ENCODE measurements at places on chromosomes 3 and 15.
A peak's percentile ranks its signal among the peaks of the same experiment; 100 is the strongest.

GRCh38 chr15:48089702-48090101 is 31.1 kb upstream of the SLC24A5 start:
- DNase-seq, result no peak

GRCh38 chr3:1404270-1404962 is 311.6 kb downstream of the CNTN6 start:
- no peak for DNase-seq

- DNase-seq, result no peak
These were observed 126.1 kb downstream of the TUSC7 start for GRCh38 chr3:116835658-116836057.

DNA sequence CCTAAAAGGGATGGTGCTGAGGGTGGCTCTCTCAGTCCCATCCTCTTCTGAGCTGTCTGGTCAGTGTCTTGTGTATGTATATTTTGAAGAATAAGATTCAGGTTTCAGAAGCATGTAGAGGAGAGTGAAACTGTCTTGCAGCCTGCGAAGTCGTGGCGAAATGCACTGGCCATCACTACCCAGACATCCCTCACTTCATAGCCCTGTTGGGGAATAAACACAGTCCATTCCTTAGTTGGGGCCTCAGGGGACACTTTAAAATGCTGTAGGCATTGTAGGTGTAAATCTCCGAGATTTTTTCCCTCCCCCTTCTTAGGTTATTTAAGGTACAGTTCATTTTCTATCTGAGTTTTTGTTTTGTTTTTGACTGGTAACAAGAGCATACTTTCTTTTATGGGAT is 93.8 kb downstream of the DNASE1L3 start:
- DNase-seq, result no peak

- no peak for DNase-seq
These were observed 263.8 kb downstream of the SLC9A9 start for GRCh38 chr3:143584474-143584873.

- no peak for DNase-seq
These were observed 71.0 kb downstream of the ZMAT3 start for GRCh38 chr3:179000659-179001058.

DNA sequence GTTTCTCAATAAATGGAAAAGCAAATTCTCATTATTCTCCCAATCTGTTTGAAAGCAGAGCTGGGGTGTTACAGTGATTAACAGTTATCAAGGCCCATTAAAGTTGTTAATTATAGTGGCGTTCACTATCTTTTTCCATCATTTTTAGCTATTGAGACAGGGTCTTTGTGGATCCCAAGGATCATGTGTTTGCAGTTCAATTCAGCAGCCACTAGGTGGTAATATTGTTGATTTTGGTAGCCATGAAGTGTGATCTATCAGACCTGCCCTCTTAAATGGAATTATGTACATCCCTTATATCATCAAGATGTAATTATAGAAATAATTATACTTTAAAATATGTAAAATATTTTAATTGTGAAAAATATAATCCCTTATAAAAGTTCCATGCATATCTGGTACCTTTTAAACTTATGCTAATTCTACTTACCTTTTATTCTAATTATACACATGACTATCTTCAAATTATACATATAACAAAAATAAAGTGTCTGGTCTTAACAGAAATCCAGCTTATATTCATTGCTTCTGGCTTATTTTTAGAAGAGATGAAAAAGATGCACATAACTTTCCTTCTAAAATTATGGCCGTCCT is 126.4 kb downstream of the GREM1 start:
- DNase-seq, result peak; percentile 51

DNA sequence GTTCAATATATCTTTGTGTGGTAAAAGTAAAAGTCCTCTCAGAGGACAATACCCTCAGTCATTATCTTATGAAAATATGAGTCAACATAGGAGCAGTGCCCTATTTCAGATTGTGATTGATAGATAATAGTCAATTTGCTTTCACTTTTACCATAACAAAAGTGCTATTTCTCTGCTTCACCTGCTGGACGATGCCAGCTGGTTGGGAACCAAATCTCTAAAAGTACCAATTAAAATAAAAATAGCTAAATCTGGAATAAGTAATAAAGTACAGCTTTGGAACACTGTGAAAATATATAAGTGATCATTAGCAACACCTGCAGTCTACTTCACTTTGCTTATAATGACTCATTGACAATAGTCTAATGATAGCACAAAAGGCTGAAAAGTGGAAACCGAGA is 390.3 kb upstream of the AGTR1 start:
- DNase-seq, result no peak

GRCh38 chr3:9205345-9206143 is 43.9 kb downstream of the SRGAP3 start:
- DNase-seq, result no peak

DNA sequence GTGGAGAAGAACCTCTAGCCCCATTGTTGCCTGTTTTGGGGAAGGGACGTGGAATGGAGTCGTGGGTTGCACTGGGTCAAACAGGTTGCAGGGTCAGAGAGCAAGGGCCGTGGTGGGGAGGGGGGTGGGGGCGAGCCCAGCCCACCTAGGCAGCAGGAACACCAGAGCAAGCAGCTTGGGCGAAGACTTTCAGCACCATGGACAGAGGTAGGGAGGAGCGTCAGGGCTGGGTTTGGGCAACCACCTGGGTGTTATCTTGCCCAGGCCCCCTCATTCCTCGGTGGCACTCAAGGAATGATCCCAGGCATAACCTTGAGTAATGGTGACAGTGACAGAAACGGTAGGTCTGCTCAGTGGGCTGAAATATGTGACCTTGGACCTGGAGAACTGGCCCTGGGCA is 45.9 kb upstream of the TMEM115 start:
- peak; percentile 49 for DNase-seq

DNA sequence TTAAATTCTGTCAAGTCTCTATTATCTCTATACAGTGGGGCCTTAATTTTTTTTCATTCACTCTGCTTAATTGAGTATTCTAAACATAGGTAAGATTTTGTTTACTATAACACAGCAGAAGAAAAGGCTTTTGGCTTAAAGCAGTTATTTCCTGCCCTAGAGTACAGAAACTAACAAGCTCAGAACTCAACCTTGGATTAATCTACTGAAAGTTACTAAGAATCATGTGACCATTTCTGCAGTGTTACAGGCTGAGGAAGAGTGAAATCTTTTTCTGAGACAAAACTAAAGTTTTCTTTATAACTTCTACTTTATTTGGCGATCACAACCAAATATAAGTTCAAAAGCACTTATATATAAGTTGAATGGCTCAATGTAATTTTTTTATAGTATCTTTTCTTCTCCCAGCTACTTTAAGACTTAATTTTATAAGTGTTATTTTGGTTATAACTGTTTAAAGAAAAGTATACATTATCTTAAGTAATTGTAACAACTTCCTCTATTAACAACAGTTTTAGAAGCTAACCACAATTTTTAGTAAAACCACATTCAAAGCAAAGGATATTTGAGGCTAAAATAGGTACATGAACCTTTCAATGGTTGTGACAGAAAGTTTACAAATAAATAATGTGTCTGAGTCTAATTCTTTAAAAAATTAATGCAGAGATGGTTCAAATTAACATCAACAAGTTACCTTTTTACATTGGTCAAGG is 240.6 kb upstream of the NAALADL2 start:
- no peak for DNase-seq

DNA sequence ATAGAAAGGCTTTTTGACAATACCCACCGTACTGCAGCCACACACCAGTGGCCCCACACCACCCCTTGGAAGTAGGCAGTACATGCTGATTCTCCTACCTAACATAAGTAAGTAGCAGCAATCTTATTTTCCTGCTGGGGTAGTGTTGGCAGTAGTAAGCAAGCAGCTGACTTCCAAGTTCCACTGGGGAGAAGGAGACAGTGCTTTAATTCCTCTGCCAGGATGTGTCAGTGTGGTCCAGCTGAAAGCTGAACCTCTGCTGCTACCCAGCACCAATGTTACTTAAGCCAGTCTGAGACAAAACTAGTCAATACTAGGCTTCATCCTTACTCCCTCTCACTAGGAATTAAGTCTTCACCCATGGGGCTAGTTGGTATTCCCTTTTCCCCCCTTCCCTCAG is 74.7 kb downstream of the DZIP3 start:
- DNase-seq, result no peak

- no peak for DNase-seq
These were observed 23.2 kb downstream of the PLA2G4B start for GRCh38 chr15:41861736-41862356.

GRCh38 chr3:143146486-143147274 is 27.1 kb downstream of the CHST2 start:
- DNase-seq, result no peak

- no peak for DNase-seq
These were observed 78.2 kb downstream of the CLASP2 start for GRCh38 chr3:33639889-33640288.

- no peak for DNase-seq
These were observed 11.1 kb upstream of the HHATL start for GRCh38 chr3:42713747-42714146.

GRCh38 chr15:63172376-63172775 is 15.1 kb upstream of the RPS27L start:
- DNase-seq, result no peak

- DNase-seq, result no peak
These were observed 703.8 kb upstream of the NR2F2 start for GRCh38 chr15:95626501-95627361.

DNA sequence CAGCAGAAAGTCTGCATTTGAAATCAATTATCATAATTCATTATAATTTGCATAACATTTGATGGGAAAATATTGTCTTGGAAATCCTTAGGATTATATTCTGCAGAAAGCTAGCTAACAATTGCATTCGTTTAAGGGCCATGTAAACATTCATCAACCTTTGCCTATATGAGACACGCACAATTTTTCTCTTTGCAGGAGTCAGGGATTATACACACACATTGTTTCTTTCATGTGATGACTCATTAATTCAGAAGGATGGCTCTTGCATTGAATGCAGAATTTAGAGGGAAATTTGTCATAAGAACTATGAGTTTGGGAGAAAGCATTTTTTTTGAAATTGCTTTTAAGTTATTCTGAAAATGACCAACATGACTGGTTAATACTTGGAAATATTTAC is 844.7 kb downstream of the DIPK2A start:
- peak; percentile 1 for DNase-seq

DNA sequence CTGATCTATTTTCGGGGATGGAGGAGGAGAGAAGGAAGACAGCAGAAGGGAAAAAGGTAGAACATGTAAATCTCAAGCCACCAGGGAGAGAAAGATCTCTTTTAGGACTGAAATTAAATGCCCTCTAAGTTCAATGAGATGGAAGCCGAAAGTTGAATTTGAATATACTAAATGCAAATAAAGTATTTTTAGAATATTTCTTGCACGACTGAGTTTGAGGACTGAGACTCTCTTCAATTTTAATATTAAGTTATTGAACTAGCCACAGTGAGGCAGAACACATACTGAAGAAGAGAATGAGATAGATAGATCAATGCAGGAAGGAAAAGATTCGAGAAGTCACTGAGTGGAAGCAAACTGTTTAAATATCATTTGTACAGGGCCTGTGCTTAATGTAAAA is 399.9 kb upstream of the CBLB start:
- no peak for DNase-seq

- DNase-seq, result peak; percentile 49
These were observed 129.8 kb downstream of the FGF12 start for GRCh38 chr3:192597506-192597905.

DNA sequence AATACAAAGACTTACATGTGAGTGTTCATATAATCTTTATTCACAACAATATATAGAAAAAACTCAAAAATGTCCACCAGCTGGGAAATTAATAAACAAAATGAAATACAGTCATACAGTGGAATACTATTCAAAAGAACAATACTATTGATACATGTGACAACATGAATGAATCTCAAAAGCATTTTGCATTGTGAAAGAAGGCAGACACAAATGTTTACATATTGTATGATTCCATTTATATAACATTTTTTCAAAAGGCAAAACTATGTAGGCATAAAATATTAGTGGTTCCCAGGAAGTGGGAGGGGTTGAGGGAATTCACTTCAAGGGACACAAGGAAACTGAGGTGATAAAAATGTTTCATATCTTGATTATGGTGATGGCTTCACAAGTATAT is 303.2 kb downstream of the CTNNB1 start:
- peak; percentile 74 for DNase-seq

DNA sequence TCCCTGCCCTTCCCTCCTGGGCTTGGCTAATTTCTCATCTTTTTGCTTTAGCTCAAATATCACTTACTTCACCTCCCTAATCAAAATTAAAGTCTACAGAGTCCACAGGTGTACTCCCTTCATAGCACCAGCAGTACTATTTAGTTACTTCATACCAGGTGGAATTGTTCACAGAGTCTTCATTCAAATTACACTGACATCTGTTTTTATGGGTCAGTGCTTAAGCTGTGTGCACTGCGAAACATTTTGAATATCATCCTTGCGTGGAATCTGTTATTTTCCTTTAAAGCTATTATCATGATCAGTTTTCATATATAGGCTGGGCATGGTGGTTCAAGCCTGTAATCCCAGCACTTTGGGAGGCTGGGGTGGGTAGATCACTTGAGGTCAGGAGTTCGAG is 2.7 kb upstream of the SERF2 start:
- DNase-seq, result no peak

DNA sequence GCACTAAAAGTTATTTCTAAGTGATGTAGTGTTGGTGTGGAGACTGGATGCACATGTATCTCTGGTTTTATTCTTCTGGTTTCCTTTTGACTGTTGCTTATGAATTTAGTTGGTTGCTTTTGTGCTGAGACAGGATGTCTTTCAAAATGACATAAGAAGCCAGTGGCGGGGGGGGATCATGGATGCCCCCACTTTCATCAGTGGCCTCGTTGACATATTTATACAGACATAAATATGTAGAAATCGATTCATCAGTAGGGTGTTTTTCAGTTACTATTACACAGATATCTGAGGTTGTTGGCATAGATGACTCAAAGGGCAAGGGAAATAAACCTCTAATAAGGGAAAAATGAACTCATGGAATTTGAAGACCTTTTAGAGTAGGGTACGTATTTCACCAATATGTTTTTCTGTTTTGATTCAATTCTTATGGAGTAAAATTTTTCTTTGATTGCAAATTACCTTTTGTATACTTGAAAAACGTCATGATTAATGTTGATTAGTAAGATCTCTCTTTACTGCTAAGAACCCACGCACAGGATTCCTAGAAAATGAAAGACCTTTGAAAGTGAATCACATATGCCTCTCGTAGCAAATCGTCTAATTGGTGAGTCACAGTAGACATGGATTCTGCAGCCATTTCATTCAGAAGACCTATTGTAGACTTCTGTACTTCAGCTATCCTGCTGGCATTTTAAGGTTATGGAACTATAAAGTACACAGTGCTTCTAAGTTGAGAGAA is 97.4 kb upstream of the RBMS3 start:
- DNase-seq, result peak; percentile 86

DNA sequence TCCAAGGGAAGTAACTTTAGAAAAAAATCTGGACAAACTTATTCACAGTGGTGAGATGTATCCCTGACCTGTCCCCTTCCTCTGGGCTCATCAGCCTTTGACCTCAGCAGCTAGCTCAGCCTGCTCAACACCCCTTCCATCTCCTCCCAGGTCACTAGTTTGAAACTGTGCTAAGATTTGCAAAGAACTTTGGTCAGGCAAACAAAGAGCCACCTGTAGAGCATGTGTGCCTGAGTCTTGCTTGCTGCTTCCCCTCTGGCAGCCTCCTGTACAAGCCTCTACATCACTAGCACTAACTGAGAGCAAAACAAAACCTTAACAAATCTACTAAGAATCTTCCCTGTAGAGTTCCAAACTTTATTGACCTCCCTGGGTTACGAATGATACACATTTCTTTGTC is 43.9 kb downstream of the NR1I2 start:
- no peak for DNase-seq
